Activated naive CD4-positive, alpha-beta T cell treated with anti-CD3 and anti-CD28 coated beads for 36 hours (primary cell): ENCODE measurements at places on chromosomes 16 and 17.

GRCh38 chr17:40561294-40561870 is 3.9 kb downstream of the CCR7 start:
- DNase-seq, result no peak

DNA sequence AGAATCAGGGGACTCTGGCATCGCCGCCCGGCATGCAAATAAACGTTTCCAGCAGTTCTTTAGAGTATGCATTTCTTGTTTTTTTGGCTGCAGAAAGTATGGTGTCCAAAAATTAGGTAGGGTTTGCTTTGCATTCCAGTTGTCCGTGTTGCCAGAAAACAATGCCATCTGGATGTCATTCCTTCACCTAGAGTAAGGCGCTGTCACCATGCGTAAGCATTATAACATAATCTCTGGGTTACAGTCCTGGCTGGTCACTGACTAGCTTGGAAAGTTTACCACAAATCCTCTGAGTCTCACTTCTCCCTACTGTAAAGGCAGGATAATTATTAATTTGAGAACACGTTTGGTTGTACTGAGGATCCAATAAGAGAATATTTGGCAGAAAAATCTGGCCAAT is 457.7 kb downstream of the XYLT1 start:
- DNase-seq, result no peak

GRCh38 chr16:80986557-80986956 is 20.1 kb downstream of the CMC2 start:
- DNase-seq, result no peak

DNA sequence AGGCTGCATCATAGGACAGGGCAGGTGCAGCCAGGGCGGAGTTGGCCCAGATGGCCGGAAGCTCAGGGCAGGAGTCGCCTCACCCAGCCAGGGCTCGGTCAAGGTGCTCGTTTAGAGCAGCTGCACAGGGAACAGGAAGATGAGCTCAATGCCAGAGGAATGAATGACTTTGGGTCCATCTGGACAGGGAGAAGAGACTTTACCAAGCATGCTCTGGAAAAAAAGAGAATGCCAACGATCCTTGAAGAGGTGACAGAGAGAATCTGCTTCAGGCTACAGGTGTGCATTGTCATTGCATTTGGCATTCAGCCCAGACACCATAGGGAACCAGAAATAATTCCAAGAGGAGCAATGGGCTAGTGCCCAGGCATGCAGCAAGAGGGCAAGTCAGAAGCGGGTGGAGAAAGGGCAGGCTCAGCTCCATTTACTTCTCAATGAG is 6.7 kb upstream of the MPP3 start:
- no peak for DNase-seq

DNA sequence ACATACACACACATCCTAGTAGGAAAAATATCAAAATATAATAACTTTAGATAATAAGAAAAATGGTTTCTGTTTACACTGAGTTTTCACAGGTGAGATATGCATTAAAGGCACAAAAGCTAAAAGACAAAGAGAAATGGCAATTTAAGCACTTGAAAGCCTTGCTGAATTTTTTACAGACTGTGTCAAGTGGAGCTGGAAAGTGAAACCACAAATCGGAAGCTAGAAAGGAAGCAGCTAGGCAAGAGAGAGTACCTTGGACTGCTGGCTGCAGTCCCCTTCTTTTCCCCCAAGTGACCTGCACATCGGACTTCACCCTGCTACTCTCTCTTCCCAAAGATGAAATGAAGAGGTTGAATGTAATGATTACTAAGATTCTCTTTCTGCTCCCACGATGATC is 135.1 kb downstream of the CDH13 start:
- no peak for DNase-seq

DNA sequence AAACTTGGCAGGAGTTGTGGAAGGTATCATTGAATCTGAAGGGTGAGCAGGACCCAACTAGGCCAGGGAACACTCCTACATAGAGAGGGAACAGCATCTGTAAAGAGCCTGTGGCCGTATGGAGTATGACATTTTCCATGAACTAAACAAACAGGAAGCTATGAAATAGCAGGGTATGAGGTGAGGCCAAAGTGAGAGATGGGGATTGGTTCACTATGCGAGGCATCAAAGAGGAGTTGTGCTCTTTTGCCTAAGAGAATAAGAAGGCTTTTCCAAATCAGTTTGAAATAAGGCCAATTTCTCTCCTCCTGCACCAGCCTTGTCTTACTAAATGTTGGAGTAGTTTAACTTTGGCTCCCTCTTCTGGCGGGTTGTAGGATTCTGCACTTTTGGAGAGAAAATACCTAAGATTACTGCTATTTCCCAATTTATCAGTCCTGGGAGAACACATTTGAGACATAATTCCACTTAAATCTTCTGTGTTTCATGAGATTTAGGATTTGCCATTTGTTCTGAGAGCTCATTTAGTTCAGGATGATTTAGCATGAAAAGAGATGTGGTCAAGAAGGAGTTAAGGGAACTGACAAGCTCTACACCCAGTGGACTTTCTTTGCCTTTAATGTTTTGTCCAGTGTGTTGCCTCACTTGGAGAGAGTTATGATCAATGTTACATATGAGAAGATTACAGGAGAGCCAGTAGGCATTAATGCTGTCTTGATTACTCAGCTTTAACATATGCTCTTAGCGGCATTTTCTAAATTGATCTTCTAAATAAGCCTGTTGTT is 55.4 kb downstream of the TNRC6C start:
- DNase-seq, result peak; percentile 77

- DNase-seq, result no peak
Measured at GRCh38 chr16:73289232-73289631, 241.3 kb upstream of the ZFHX3 start.

DNA sequence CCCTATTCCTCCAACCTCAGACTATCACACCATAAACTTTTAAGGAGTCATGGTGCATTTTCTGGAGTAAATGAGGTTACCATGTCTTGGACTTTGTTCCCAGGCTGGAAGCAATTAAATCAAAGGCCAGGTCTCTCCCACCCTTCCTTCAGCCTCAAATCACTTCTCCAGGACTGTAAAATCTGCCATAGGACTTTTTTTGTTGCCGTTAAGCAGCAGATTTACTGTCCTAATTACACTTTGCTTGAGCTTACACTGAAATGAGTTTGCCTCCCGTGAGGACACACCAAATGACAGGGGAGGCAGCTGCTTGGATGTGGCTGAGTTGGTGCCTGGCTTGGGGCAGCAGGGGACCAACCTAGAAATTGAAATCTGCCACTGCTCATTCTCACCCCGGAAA is 14.7 kb downstream of the DCAKD start:
- no peak for DNase-seq

GRCh38 chr17:27939474-27940465 is 46.6 kb upstream of the LYRM9 start:
- DNase-seq, result no peak

- peak; percentile 50 for DNase-seq
Measured at GRCh38 chr17:48513097-48513496, 17.7 kb downstream of the HOXB1 start.

DNA sequence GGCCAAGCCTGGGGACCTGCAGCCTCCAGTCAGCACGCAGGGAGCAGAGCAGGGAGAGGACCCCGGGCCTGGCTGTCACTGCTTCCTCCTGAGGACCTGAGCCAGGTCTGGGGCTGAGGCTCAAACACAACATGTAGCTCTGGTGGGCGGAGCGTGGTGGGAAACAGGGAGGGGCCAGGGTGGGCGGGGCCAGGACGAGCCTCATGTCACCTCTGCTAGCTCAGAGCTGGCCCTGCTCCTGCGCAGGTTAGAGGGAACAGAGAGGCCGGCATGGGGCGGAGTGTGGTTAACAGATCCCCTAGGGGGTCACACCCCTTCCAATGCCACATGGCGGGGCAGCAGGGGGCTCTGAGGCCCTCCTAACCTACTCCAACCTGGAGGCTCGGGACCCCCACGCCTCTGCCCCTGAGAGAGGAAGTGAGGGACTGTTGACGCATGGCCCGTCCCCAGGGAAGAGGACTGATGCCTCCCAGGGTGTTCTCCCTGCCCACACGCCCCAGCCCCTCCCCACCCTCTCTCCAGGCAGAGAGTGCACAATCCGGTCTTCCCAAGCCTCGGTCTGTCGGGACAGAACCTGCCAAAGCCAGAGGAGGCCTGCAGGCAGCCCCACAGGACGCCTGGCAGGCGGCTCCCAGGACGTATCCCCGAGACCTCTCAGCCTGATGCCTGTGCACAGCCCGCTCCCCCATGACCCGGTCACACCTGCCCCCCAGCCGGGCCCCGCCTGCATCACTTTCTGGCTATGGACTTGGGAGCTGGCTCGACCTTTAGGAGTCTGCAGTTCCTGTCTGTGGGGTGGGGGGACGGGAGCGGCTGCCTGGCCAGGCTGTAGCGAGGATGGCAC is 15.2 kb downstream of the PIEZO1 start:
- DNase-seq, result no peak

DNA sequence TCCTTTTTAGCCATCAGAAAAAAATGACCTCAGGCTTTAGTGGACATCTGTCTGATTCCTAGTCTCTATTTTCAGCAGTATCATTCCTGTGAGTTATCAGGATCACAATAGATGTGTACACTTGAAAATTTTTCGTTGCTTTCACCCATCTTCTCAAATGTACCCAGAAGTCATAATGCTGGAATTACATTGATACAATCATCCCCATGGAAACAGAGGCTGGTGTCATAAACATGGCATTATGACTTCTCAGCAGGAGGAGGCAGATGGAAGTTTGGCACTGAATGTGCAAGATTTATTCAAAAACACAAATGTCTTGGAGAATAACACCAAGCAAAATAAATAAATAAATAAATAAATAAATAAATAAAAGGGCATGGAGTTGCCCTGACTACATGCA is 292.5 kb downstream of the PHKB start:
- no peak for DNase-seq

- no peak for DNase-seq
Measured at GRCh38 chr16:55730115-55730514, 74.3 kb downstream of the SLC6A2 start.

DNA sequence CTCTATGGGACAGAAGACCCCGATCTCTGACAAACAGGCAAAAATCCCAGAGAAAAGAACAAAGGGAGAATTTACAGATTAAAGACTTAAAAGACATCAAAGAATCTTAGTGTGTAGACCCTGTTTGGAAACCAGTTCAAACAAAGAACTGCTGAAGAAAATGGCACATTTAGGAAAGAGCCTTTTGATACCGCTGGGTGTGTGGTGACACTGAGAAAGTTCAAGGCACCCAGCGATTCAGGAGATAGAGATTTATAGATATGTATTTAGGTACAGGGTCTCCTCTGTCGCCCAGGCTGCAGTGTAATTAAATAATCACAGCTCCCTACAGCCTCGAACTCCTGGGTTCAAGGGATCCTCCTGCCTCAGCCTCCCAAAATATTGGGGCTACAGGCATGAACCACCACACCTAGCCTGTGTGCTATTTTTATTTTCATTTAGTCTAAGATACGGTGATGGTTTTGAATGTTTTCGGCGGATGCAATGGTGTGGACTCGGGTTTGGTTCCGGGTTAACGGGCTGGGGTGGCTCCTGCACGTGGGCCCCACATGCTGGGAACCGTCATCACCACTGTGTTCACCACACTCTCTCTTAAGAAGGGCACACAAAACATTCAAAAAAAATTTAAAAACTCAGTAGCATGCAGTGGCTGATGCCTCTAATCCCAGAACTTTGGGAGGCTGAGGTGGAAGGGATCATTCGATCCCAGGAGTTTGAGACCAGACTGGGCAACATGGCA is 114.0 kb downstream of the ZNF778 start:
- DNase-seq, result no peak

GRCh38 chr16:52212841-52213240 is 334.1 kb downstream of the TOX3 start:
- no peak for DNase-seq

DNA sequence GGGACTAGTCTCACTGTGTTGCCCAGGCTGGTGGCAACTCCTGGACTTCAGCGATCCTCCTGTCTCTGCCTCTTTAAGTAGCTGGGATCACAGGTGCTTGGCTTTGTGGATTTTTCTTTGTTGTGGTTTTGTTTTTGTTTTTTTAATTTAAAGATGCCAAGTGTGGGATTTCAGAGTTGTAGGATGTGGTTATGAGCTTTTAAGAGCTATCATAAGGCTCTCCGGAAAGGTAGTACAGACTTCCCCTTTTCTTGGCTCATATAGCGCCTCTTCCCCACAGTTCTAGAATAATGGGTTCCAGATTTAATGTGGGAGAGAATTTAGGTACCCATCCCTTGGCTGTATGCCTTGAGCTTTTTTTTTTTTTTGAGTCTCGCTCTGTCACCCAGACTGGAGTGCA is 17.1 kb downstream of the AKAP1 start:
- no peak for DNase-seq

DNA sequence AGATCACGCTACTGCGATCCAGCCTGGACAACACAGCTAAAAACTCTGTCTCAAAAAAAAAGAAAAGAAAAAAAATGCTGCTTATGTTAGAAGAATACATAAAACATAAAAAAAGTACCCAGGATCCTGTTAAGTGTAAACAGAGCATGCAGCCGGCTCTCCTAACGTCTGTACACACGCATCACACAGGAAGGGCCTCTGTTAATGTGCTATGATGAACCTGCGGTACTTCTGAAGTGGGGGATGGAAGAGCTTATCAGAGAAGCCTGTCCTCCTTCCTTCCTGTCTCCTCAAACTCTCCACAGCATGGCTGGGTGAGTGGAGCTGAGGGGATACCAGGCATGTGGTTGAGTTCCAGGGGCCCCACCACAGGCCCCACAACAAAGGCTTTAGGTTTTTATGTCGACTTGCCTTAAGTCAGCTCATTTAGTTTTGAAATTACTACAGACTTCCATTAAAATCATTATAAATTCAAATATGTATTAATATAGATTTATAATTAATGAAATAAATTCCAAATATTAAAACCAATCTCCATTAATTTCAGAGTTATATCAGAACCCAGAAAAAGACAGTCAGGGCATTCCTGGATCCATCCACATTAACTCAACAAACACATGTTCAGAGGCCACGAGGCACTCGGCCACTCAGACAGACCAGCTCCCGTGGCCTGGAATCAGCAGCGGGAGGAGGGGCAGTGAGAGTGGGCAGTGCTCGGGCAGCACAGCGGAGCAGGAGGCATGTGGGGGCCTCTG is 11.7 kb downstream of the CCDC57 start:
- DNase-seq, result peak; percentile 81

GRCh38 chr17:71003736-71004135 is 834.4 kb downstream of the KCNJ2 start:
- DNase-seq, result no peak

DNA sequence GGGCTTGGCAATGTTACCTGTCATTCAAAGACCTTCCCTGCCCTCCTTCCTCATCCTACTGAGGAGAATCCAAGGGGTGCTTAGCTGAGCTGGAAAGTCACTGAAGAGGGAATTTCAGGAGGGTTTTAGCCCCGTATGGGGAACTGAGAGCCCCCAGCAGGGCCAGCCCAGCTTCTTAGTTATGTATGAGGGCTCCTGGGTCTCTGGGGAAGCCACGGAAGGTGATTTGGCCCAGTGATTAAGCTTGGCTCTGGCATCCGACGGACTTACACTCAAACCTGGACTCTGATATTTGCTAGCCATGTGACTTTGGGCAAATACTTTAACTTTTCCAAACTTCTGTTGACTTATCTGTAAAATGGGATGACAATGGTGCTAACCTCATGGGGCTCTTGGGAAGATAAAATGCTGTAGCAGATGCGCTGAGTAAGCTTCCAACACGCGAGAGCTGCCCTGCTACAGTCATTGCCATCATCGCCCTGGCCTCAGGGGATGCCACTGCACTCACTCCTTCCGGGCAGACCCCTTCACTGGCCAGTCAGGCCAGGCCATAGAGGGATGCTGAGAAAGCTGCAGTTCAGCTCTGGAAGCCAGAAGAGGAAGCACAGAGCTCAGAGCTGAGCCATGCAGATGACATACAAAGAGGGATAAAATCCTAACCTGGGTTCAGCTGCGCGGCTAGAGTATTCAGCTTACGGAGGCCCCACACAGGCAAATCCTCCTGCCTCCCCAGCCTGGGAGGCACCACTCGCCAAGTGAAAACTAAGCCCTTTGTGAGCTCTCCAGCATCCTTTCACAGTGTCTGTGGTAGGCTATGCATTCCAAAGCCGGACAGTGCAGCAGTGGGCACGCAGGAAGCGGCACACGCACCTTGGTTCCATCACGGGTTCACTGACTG is 44.9 kb upstream of the PIK3R6 start:
- no peak for DNase-seq
